Lung (tissue), 17 donors: ENCODE measurements at places on chromosomes 1 and 21. TPM values are rescaled to one million over a fixed set of nuclear protein-coding genes. Genes with fewer than 3 reads are reported as not detected.

KCTD3 gene
- total RNA-seq: 22.2 TPM

TAS1R3 gene
- total RNA-seq: 0.67 TPM

LDLRAD1 gene
- total RNA-seq: 30.1 TPM

TUFT1 gene
- 13.9 TPM for total RNA-seq

KIF26B gene
- 6.7 TPM for total RNA-seq

C1orf87 gene
- total RNA-seq: 10.4 TPM

ZNF648 gene
- total RNA-seq: 0.20 TPM

PRRX1 gene
- 37.5 TPM for total RNA-seq

DNA sequence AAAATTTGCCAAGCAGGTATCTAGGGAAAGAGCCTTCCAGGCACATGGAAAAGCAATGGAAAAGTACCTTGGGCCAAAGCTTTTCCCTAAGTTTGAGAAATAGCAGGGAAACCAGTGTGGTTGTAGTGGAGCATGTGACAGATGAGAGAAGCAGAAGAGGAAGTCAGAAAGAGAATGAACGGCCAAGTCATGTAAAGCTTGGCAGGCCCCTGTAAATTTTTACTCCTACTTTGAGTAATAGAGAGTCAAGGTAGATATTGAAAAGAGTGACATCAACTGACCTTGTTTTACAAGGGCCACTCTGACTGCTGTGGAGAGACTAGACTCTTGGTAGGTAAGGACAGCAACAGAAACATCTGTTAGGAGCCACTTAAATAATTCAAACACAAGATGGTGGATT, 180.9 kb upstream of the PRMT6 start:
- no peak overlapping the region for H3K4me3 ChIP-seq
- H3K27me3 ChIP-seq: no peaks in the 10 kb centered on the region
- no peaks in the 10 kb centered on the region for H3K36me3 ChIP-seq
- DNase-seq: no peak
- no peaks in the 10 kb centered on the region for H3K4me1 ChIP-seq

- no peak for DNase-seq
- H3K4me1 ChIP-seq: no peaks in the 10 kb centered on the region
- H3K4me3 ChIP-seq: no peak overlapping the region
- no peaks in the 10 kb centered on the region for H3K27me3 ChIP-seq
- no peaks in the 10 kb centered on the region for H3K36me3 ChIP-seq
Measured at GRCh38 chr1:95730986-95731385, 497.0 kb downstream of the RWDD3 start.

GRCh38 chr21:38989745-38990423, 184.2 kb downstream of the ETS2 start:
- peak; percentile 92 for DNase-seq
- H3K27ac ChIP-seq: no peak overlapping the region
- H3K4me1 ChIP-seq: peaks cover 28% of the 10 kb centered on the region
- H3K27me3 ChIP-seq: no peaks in the 10 kb centered on the region
- no peak overlapping the region for H3K4me3 ChIP-seq

DNA sequence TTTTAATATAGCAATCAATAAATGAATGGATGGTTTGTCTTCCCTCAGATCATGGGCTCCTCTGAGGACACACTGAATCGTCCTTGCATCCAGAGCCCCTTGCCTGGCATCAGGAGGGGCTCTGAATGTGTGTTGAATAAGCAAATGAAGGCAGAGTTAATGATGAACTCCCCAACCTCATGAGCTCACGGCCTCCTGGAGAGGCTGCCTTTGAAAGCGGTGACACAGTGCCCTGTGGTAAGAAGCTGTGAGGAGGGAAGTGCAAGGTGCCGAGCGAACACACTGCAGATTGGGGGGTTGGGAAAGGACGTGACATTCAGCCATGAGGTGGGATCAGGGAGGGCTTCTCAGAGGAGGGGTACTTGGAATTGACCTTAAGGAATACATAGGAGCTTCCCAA, 3.2 kb upstream of the PARS2 start:
- H3K4me1 ChIP-seq: peaks cover 9% of the 10 kb centered on the region
- no peak overlapping the region for H3K27ac ChIP-seq
- no peak for DNase-seq

- H3K4me3 ChIP-seq: no peak overlapping the region
- no peak for DNase-seq
- H3K27me3 ChIP-seq: peaks cover 5% of the 10 kb centered on the region
Measured at GRCh38 chr1:4150262-4150661, 250.2 kb upstream of the C1orf174 start.

DNA sequence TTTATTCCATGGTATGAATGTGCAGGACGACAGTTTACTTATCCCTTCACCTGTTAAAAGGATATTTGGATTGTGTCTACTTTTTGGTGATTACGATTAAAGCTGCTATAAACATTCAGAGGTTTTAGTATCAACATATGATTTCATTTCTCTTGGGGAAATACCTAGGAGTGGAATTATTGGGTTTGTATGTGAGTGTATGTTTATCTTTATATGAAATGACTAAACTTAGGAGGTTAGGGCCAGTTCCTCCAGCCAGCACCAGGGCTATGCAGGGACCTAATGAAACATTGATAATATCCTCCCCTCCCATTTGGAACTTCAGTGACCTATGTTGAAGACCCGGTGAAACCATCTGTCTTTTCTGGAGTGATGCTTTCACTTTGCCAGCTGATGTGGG, 13.8 kb downstream of the TMEM51 start:
- no peak overlapping the region for H3K4me3 ChIP-seq
- no peaks in the 10 kb centered on the region for H3K27me3 ChIP-seq
- H3K36me3 ChIP-seq: no peaks in the 10 kb centered on the region
- DNase-seq: no peak
- H3K4me1 ChIP-seq: no peaks in the 10 kb centered on the region

GRCh38 chr21:21241391-21241790, 243.2 kb downstream of the NCAM2 start:
- no peaks in the 10 kb centered on the region for H3K27me3 ChIP-seq
- no peak for DNase-seq
- H3K36me3 ChIP-seq: no peaks in the 10 kb centered on the region

- H3K36me3 ChIP-seq: no peaks in the 10 kb centered on the region
- DNase-seq: no peak
- H3K4me3 ChIP-seq: no peak overlapping the region
- no peak overlapping the region for H3K27ac ChIP-seq
Measured at GRCh38 chr1:160672789-160673695, 26.2 kb upstream of the SLAMF1 start.

GRCh38 chr1:175193527-175193910, 943 bp upstream of the KIAA0040 start:
- no peaks in the 10 kb centered on the region for H3K27me3 ChIP-seq
- H3K27ac ChIP-seq: peak overlapping the region; percentile 98
- DNase-seq: no peak
- H3K4me1 ChIP-seq: no peaks in the 10 kb centered on the region
- no peak overlapping the region for H3K4me3 ChIP-seq
- H3K36me3 ChIP-seq: peaks cover 2% of the 10 kb centered on the region

DNA sequence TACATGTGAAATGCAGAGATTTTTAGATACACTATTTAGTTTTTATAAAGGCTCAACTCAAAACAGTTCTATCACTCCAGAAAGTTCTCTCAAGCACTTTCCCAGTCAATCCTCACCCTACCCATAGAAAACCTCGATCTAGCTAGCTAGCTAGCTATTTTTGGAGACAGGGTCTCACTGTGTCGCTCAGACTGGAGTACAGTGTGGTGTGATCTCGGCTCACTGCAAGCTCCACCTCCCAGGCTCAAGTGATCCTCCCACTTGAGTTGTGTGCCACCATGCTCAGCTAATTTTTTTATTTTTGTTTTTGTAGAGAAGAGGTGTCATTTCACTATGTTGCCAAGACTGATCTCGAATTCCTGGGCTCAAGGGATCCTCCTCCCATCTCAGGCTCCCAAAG, 236.9 kb downstream of the RERE start:
- H3K4me3 ChIP-seq: no peak overlapping the region
- H3K27me3 ChIP-seq: no peaks in the 10 kb centered on the region
- peak overlapping the region; percentile 12 for H3K27ac ChIP-seq
- peaks cover 3% of the 10 kb centered on the region for H3K4me1 ChIP-seq

GRCh38 chr1:231603598-231604275, 22.9 kb upstream of the DISC1 start:
- H3K4me3 ChIP-seq: no peak overlapping the region
- H3K27ac ChIP-seq: no peak overlapping the region
- DNase-seq: peak; percentile 59
- no peaks in the 10 kb centered on the region for H3K36me3 ChIP-seq
- H3K4me1 ChIP-seq: peaks cover 2% of the 10 kb centered on the region

- peak; percentile 83 for DNase-seq
- H3K36me3 ChIP-seq: peaks cover 11% of the 10 kb centered on the region
- H3K27me3 ChIP-seq: no peaks in the 10 kb centered on the region
- H3K27ac ChIP-seq: no peak overlapping the region
- no peak overlapping the region for H3K4me3 ChIP-seq
- no peaks in the 10 kb centered on the region for H3K4me1 ChIP-seq
Measured at GRCh38 chr21:42674351-42674940, 21.0 kb downstream of the PDE9A start.

GRCh38 chr21:14474995-14475394, 71.1 kb downstream of the SAMSN1 start:
- H3K27ac ChIP-seq: no peak overlapping the region
- H3K36me3 ChIP-seq: no peaks in the 10 kb centered on the region
- DNase-seq: no peak
- H3K4me1 ChIP-seq: no peaks in the 10 kb centered on the region
- no peak overlapping the region for H3K4me3 ChIP-seq

DNA sequence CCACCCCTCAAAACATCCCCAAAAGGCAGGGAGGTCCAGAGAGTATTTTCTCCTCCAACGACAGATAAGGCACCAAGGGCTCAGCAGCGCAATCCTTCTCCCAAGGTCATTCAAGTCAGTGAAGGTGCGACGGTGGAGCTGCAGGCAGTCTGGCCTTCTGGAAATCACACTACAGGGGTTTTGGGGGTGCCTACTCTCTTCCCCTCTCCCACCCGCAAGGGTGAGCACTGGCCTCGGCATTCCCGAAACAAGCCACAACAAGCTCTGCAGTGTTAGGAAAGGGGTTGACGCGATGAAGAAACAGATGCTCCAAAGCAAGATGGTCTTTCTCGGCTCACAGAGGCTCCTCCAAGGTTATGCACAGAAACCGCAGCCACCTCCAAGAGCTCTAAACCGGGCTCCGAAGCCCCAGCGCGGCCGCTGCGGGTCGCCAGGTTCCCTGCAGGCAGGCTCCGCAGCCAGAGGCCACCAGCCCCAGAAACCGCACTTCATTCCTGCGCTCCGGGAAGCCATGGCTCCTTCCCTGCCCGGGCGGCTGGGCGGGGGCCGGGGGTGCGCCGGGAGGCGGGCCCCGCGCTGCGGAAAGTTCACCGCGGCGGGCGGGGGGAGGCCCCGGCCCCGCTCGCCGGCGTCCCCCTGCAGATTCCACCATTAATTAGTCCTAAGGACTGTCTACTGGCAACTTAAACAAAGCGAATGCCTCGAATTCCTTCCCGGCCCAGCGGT, 1.1 kb downstream of the LUZP1 start:
- H3K4me1 ChIP-seq: peaks cover 21% of the 10 kb centered on the region
- H3K4me3 ChIP-seq: peak overlapping the region; percentile 84
- peak; percentile 69 for DNase-seq
- no peaks in the 10 kb centered on the region for H3K27me3 ChIP-seq

- no peaks in the 10 kb centered on the region for H3K27me3 ChIP-seq
- no peak overlapping the region for H3K4me3 ChIP-seq
- no peak overlapping the region for H3K27ac ChIP-seq
- DNase-seq: no peak
- no peaks in the 10 kb centered on the region for H3K4me1 ChIP-seq
Measured at GRCh38 chr1:162954824-162955223, 93.8 kb upstream of the CCDC190 start.

GRCh38 chr1:1359664-1360468, 1.5 kb upstream of the MXRA8 start:
- peaks cover 6% of the 10 kb centered on the region for H3K4me1 ChIP-seq

GRCh38 chr1:24619376-24619775, 23.7 kb upstream of the SRRM1 start:
- no peaks in the 10 kb centered on the region for H3K36me3 ChIP-seq
- H3K27ac ChIP-seq: no peak overlapping the region
- no peak overlapping the region for H3K4me3 ChIP-seq
- no peak for DNase-seq
- no peaks in the 10 kb centered on the region for H3K4me1 ChIP-seq

DNA sequence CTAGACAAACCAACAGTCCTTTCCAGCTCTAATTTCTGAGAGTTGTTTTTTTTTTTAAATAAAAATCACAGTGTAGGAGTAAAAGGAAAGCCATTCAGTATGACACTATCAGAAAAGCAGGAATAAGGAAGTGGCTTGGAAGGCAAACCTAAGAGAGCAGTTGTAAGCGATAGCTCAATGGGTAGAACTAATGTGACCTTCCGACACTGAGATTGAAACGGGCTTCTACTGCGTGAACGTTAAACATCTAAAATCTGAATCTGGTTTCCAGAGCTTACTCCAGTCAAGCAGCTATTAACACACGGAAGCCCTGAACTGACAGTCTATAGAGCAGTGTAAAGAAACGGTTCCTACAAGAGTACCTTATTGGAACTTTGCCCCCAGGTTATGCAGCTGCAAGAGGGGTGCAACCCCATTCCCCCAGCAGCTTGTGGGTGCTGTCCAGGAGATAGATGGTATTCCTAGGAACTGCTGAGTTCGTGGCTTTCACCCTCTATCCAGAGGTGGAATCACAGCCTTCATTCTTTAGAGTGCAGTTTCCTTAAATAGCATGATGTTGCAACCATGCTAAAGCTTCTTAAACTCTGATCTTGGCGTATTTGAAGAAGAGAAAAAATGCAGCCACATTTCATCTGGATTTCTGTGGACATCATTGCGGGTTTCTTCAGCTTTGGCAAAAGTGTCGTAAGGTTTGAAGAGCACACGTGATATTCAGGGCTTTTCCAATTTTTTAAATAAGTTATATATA, 3.3 kb upstream of the IRF2BP2 start:
- H3K4me3 ChIP-seq: no peak overlapping the region
- no peaks in the 10 kb centered on the region for H3K27me3 ChIP-seq
- peaks cover 5% of the 10 kb centered on the region for H3K36me3 ChIP-seq
- peaks cover 44% of the 10 kb centered on the region for H3K4me1 ChIP-seq

DNA sequence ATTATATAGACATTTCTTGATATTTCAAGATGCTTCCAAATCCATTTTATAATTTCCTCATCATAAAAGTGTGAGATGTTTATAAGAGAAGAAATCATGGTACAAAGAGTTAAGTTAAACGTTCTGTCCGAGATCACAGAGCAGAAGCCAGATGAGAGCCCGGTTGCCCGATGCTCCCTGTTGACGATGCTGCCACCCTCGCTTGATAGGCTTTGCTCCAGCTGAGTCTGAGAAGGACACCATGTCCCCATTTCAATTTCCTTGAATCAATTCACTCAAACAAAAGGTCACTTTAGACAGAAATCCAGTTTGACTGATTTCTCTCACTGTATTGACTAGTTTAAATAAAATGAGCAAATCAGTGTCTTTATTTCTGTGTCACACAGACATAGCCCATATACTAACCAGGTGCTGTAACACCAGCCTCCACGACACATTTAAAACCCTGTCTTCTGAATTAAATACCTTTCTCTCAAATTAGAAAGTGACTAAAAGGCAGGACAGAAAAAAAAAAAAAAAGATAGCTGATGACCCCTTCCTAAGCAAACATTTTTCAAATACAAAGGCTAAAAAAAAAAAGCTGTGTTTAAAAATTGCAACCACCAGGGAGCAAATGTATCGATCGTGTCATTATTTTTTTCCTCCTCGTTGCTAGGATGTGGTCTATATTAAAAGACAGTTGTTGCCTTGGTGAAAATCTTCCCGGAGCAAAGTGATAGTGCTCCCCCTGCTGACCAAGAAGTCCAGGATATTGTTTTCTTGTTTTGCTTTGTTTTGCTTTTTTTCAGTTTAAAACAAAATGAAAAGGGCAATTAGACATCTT, 35.2 kb downstream of the DNASE2B start:
- peaks cover 4% of the 10 kb centered on the region for H3K4me1 ChIP-seq
- no peaks in the 10 kb centered on the region for H3K36me3 ChIP-seq
- no peaks in the 10 kb centered on the region for H3K27me3 ChIP-seq
- H3K4me3 ChIP-seq: no peak overlapping the region
- DNase-seq: peak; percentile 83
- no peak overlapping the region for H3K27ac ChIP-seq
